ENCODE measurements at places on chromosomes 4 and X.

GRCh38 chrX:111168314-111168713, 72.3 kb downstream of the PAK3 start:
- no peak for DNase-seq

GRCh38 chr4:166823126-166823525, 411.2 kb downstream of the SPOCK3 start:
- no peak for DNase-seq

- DNase-seq: no peak
Observed at GRCh38 chrX:72255445-72255844, 16.6 kb upstream of the ERCC6L start.

- no peak for DNase-seq
Observed at GRCh38 chrX:148069759-148070503, 88.8 kb downstream of the FMR1NB start.

DNA sequence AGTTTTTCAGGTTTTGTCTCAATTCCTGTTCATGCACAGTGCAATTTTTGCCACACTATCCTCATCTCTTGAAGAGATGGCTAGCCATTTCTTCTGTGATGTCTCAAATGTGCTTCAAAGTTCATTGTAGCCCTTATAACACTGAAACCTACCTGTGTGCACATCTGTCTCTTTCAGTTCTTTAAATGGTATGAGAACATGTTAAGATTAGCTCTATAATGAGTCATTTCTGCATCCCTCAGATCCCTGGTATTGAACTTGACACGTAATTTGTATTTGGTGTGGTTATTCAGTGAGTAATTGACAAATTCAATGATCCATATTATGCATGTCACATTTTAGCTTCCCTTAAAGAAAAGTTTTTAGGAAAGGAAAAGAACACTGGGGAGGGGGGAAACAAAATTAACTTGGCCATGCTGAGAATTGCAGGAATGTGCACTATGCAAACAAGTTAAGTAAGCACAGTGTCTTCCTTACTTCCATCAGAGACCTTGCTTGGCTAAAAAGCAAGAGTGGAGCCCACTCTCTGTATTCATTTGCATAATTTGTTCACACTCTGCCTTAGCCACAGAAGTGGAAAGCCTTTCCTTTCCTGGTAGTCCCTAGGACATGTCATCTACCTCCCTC, 659.8 kb upstream of the MAGEB2 start:
- no peak for DNase-seq

DNA sequence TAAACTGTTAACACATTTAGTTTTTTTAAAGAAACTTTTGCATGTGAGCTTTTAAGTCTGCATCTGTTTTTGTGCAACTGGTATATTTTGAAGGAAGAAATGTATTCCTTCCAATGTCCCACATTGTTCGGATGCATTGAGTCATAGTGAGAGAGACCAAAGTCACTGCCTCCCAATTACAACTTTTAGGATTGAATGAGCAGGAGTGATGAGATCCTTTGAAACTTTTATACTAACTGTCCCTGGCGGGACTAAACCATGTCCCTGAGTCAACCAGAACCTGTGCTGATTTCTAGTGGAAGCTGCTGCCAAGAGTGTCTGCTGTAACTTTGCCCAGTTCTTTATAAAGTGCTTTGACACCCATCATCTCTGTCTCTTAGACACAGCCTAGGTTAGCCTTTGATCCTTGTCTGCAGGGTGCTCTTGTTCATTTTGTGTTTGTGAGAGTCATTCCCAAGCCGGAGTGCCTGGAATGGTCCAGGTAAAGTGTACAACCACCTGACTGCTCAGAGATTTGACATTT, 122.7 kb downstream of the ZNF518B start:
- DNase-seq: no peak

DNA sequence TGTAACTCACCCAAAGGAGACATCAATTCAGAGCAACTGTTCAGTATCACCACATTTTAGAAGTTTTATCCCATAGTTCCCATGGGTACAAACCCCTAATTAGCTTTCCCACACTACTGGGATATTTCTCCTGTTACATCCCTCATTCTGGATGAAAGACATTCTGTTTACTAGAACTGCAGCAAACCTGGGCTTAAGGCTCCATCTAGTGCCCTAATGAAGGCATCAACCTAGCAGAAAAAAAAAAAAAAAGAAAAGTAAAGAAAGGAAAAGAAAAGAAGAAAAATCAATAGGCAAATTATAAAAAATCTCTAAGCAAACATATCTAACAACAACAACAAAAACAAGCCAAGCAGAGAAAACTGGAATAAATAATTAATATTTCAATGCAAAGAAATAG, 133.7 kb upstream of the CPXCR1 start:
- no peak for DNase-seq

Measured in AG09319 (cell line).